ENCODE measurements at places on chromosomes 4 and X.

DNA sequence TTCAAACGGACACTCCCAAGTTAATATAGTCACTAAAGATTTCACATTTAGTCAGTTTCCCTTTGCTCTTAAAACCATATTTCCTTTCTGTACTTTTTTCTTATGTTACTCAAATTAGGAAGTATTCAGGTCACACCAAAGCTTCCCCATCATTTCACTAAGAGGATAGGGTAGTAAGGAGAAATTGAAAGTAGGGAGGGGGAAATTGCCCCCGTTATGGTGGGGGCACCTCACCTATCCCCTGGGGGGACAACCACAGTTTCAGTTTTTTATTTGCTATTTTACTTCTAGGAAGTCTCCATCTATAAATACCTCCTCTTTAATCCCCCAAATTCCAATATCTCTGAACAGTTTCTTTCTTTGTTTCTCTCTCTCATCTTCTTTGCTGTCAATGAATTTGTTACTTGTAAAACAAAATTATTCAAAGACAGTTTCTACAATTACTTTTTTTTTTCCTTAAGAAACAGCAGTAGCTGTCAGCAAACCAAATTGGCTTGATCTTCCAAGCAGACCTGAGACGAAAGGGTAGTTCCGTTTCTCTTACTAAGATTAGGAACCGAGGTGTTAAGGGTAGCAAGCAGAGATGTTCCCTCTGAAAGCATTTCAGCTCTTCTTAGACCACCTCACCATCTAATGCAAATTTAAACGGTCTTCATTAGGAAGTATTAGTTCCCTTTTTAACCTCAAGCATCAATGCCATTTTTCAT lies 160.2 kb upstream of the KLF3 start:
- DNase-seq = no peak

DNA sequence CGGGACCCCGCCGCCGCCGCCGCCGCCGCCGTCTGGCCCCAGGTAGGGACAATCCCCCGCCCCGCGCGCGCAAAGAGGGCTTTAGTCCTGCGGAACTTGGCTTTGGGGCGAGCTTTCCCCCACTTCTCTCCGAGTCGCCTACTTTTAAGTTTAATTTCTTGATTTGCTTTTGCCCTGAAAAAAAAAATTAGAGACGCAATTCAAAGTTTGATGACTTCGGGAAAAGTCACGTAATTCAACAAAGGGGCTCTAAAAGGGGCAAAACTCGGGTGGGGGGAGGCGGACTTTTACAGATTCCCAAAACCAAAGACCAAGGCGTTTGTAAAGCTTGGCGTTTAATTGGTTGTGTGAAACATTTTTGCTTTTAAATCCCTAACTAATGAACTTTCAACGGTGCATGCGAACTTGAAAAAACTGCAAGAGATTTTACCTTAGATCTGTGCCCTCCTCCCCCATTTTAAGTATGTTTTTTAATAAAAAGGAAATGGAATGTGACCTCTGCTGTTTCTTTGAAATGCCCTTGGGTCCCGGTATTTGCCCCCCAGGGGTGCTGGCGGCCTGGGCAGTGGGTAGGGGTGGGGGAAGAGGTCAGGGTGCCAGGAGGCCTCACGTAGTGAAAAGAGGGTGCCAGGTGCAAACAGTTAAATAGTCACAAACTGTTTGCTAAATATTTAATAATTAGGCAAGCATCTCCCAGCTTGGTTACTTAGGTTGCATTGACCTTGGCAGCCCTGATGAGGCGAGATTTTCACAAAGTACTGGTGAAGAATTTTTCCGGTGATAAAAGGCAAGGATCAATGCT lies 209.7 kb downstream of the NWD2 start:
- no peak for DNase-seq

DNA sequence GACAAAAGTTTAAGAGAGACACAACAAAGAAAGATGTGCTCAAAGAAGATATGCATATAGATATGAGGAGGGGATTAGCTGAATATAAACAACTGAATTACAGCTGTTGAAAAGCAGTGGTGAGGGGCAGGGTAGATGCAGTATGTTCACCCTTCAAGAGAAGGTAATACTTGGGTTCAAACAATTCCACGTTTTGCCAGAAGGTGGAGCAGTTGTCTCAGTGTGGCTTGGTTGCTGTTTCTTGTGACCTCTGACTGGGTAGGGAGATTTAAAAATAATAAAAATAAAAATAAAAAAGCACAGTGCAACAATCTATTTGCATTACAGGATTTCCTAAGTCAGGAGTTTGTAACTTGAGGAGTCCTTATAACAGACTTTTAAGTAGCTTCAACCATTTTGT lies 23.3 kb downstream of the PHOX2B start:
- DNase-seq = no peak

- no peak for DNase-seq
Measured at GRCh38 chr4:91116861-91117260, 989.7 kb downstream of the CCSER1 start.

DNA sequence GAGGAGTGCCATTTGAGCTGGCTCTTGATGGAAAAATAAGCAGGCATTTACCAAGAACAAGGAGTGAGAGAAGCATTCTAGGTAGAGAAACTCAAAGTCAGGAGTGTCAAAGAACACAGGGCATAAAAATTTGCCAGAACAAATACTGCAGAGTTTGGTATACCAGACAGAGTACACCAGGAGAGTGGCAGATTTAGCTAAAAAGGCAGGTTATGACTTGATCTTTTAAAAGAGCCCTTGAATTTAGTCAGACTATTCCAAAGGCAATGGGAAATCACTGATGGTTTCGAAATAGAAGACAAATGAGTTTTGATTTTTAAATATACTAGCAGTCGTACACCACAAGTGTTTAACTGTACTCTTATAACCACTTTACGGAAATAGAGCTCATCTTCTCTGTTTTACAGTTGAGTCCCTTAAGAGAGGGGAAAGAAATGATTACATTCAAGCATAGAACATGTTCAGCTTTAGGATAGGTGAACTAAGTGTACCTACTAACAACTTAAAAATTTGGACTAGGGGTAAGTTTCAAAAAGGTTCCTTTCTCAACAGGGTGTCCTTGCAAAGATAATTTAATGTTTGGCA lies 10.2 kb downstream of the UBE2D3 start:
- no peak for DNase-seq

- peak; percentile 17 for DNase-seq
Measured at GRCh38 chrX:13688384-13688957, 457 bp upstream of the RAB9A start.

DNA sequence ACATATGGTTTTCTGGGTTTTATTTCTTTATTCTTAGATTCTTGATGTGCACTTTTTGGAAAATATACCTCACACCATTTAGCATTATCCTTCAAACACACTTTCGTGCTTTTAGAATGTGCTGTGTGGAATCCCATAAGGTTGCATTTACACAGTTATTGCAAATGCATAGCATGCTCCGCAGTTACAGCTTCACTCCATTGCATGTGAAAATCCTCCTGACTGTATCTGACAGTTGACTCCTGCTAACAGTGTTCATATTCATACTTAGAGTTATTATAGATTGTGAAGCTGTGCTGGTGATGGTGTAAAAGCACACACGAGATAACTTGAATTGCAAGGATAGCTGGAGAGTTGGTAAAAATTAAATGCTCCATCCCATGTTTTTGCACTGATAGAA lies 811.5 kb upstream of the TENM3 start:
- DNase-seq = no peak

Data from cerebellar cortex (tissue), 1 donor.